ENCODE measurements at places on chromosomes 12 and 14.

DNA sequence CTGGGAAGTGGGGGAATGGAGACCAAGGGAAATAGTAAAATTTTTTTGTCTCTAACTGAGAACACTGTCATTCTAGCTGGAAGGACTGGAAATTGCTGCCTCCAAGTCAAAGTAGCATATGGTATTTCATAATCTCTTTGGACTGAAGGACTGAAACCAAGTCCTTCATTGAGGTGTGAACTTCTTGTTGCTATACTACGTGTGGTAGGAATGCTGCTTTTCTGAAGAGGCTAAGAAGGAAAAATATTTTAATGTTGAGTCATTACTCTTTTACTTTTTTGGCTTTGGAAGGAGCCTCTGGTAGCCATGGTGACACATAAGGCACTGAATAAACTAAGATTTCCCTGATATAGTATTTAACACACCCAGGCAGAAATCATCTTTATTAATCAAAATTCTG lies 465.4 kb downstream of the NPAS3 start:
- DNase-seq, result no peak

DNA sequence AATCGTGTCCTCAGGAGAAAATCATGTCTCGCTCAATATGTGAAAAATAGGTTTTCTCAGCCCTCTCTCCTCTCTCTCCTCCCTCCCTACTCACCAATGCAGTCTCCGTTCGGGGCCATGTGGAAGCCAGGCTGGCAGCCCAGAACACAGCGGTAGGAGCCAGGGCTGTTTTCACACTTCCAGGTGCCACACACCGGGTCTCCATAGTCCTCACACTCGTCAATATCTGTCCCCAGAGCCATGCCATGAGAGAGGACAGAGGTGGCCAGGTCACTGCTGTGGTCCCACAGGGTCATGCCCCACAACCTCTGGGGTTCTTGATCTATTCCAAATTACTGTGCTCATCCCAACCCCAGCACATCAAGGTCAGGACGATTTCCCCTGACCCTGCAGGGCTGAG lies 13.5 kb downstream of the ISCA2 start:
- no peak for DNase-seq

GRCh38 chr12:123075646-123076171 lies 75.2 kb downstream of the PITPNM2 start:
- DNase-seq, result peak; percentile 38

GRCh38 chr14:84017495-84017894 lies 1512.4 kb upstream of the FLRT2 start:
- DNase-seq, result no peak

- DNase-seq, result no peak
These were observed 62.3 kb downstream of the FZD10 start for GRCh38 chr12:130224613-130225012.

DNA sequence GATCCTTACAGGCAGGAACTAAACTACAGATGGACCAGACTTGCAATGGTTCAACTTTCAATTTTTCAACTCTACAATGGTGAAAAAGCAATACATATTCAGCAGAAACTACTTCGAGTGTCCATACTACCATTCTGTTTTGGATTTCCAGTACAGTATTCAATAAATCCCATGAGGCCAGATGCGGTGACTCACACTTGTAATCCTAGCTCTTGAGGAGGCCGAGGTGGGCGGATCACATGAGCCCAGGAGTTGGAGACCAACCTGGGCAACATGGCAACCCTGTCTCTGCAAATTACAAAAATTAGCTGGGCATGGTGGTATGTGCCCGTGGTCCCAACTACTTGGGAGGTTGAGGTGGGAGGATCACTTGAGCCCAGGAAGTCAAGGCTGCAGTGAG lies 336.1 kb downstream of the MED13L start:
- no peak for DNase-seq

- DNase-seq, result no peak
These were observed 42.8 kb downstream of the NOC4L start for GRCh38 chr12:132186857-132187620.

- no peak for DNase-seq
These were observed 6.6 kb downstream of the GPR84 start for GRCh38 chr12:54357506-54358190.

DNA sequence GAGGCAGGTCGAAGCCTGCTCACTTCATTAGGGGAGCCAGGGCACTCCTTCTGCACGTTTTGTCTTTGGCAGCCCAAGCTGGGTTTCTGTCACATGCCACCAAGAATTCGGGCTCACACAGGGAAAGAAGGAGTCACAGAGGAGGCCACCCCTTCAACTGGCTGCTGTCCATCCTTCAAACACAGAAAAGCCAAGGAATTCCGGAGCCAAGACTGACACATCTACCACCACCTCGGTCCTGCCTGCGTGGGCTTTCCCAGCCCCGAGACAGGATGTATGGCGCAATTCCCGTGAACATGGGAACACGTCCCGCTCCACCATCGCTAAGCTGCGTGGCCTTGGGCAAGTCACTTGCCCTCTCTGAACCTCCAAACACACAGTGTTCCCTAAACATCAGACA lies 70.4 kb downstream of the NCOR2 start:
- no peak for DNase-seq

DNA sequence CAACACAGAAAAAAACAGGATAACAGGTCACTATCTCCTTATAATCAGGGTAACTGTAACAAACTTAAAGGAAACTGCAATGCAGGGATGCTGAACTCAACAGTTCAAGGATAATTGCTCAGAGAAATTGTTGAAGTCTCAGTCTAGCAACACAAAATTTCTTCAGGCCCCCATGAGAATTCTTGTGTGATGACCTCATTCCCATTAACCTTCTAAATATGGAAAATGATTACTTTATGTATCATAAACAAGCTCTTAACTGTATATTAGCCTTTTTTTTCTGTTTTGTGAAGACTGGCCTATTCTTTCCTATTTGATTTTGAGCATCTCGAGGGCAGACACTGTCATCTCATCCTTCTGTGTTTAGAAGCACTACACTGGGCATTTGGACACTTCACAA lies 47.1 kb downstream of the IGF1 start:
- DNase-seq, result no peak

DNA sequence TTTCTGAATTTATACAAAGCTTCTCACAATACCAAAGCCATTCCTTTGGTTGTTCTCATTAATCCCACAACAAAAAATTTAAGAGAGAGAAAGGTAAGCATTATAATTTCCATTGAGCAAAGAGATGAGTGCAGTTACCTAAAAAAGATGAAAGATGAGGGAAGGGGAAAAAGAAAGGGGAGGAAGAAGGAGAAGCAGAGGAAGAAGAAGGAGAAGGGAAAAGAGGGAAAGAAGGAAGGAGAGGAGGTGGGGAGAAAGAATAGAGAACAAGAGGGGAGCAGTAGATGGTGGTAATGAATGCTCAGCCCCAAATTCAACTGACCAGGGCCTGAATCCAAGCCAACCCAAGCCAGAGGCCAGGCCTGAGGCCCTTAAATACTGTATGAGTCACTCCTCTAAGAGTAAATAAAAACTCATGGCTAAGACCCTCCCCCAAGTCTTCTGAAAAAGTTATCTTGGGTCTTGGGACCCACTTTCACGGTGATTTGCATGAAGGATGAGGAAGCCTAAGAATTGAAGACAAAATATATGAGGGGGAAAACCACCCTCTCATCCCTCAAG lies 144.6 kb downstream of the ITPR2 start:
- DNase-seq, result no peak

DNA sequence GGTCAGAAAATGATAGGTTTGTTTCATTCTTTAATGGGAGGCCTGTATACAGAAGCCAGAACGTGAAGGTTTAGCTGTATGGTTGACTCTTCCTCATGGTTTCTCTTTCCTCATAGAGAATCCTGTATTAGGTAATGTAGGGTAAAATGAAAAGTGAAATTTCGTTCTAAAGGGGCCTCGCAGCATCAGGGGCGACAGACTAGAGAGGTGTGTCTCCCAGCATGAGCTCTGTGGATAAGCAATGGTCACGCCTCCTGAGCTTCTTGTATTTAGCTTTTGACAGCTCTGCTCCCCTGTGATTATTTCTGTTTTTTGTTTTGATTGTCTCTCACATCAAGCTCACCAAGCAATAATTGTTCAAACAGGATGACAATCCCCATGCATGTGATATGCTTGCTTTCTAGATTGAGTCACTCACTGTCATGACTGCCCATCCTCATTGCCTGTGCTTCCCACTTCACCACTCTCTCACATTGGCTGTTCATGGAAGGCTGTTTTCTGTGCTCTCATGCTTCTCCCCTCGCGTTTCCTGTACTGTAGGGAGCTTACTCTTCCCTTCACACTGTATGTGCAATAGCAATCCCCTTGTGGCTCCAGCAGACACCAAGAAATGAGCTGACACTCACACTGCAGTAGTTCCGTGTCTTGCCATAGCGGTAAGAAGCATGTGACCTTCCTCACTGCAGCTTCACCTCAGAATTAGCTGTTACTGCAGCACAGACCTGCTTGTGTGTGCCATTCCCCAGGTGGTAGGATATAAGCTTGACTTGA lies 44.0 kb downstream of the RAD52 start:
- DNase-seq, result no peak

DNA sequence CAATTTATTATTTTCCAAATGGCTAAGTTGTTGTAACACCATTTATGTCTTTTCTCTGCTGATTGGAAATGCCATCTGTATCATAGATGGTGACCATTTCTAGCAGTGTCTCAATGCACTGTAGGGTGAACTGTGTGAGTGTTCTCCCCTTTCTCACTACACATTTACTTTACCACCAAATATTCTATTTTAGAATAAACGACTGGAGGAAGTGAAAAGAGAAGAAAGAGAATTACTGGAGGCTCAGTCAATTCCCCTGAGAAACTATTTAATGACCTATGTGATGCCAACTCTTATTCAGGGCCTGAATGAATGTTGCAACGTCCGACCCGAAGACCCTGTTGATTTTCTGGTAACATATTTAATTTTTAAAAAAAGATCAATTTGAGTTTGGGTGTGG lies 15.5 kb upstream of the PAPOLA start:
- no peak for DNase-seq

- no peak for DNase-seq
These were observed 666.8 kb upstream of the TMEM132C start for GRCh38 chr12:127600211-127600610.

GRCh38 chr14:104105822-104106470 lies 20.4 kb downstream of the ASPG start:
- DNase-seq, result no peak

DNA sequence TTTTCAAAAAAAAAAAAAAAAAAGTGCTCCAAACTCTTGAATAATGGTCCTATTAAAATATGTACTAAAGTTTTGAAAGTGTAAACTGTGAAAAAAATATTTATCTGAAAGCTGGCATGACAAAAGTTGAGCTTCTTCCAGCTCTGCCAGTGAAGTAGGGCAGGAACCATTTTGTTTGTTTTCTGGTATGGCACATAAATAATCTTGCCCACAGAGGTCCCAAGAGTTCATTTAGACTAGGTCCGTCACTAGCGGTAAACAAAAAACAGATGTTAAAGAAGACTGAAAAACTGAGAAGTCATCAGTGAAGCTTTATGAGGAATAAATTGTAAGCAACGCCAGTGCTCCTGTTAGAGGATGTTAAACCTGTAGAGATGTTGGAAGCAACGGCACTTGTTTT lies 7.0 kb downstream of the ERP27 start:
- no peak for DNase-seq

DNA sequence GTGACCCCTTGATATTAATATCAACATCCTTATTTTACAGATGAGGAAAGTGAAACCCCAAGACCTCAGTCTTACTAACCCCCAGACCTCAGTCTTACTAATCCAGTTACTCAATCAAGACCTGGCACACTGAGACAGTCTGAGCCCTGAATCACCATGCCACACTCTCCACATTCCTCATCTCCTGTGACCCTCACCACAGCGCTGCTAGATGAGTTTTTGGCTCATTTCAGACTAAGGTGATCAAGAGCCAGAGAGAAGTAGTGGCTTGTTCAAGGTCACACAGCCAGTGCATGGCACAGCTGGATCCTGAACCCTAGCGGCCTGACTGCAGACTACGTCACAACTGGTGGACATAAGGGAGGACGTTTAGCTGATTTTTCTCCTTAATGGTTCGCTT lies 579.2 kb downstream of the BCL11B start:
- no peak for DNase-seq

DNA sequence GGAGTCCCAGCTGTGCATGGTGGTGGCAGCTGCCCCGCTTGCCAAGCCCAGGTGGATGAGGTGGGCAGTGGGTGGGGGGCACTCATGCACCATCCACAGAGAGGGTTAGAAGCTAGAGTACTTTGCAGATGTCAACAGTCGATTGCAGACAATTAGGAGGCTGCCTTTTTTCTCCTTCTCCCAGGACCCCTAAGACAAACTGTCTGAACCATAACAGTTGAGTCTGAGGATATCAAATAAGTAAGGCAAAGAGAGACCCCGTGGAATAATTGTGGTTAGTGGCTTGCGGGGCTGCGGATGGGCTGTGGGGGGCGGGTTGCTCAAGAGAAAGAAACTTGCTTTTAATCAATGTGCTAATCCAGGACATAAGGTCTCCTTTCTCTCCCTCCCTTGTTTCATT lies 926.2 kb downstream of the VRK1 start:
- DNase-seq, result no peak

GRCh38 chr12:2395354-2395977 lies 342.7 kb downstream of the CACNA1C start:
- DNase-seq, result peak; percentile 13

DNA sequence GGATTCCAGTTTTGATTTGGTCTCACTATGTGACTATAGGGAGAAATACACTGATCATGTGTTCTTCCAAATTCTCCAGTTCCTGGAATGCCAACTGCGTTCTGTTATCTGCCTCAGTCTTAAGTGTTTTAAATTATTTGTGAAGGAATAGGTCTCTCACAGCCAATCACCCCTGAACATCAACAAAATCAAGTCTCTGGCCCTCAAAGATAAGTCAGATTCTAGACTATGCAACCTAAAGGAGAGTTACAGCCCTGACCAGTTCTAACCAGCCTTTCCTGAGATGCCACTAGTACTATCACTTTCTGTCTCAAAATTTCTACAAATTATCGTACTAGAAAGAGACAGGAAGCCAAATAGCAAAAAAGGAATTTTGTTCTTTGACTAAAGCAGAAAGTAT lies 22.3 kb downstream of the ZFC3H1 start:
- DNase-seq, result no peak

GRCh38 chr12:9868311-9868801 lies 798 bp downstream of the CLEC2B start:
- no peak for DNase-seq

- DNase-seq, result no peak
These were observed 76.0 kb downstream of the PRIMA1 start for GRCh38 chr14:93712079-93712837.

GRCh38 chr12:3624273-3624672 lies 128.6 kb downstream of the CRACR2A start:
- no peak for DNase-seq

DNA sequence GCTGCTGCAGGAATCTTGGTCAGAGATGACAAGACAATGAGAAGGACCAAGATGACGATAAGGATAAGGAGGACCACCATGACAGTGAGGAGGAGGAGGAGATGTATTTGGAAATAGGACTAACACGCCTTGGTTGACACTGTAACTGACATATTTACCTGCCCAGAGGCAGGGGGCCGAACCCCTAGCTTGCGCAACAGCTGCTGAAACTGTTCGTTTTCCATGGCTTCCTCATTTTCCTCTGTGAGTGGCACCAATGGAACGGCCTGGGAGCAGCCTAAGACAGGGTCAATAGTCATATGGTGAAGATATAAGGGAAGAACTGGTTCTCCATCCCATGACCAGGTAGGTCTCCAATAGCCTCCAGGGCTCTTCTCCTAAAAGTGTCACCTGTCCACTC lies 28.8 kb downstream of the TIMELESS start:
- no peak for DNase-seq

Measured in T-helper 9 cell (primary cell).